WERI-Rb-1 (cell line): ENCODE measurements at places on chromosomes 2 and 18.

GRCh38 chr18:58671632-58672564 lies 633 bp downstream of the MALT1 start:
- DNase-seq: peak; percentile 70

GRCh38 chr2:20153131-20153851 lies 71.6 kb downstream of the SDC1 start:
- no peak for DNase-seq

- DNase-seq: no peak
Observed at GRCh38 chr2:8636041-8636491, 45.8 kb upstream of the ID2 start.

DNA sequence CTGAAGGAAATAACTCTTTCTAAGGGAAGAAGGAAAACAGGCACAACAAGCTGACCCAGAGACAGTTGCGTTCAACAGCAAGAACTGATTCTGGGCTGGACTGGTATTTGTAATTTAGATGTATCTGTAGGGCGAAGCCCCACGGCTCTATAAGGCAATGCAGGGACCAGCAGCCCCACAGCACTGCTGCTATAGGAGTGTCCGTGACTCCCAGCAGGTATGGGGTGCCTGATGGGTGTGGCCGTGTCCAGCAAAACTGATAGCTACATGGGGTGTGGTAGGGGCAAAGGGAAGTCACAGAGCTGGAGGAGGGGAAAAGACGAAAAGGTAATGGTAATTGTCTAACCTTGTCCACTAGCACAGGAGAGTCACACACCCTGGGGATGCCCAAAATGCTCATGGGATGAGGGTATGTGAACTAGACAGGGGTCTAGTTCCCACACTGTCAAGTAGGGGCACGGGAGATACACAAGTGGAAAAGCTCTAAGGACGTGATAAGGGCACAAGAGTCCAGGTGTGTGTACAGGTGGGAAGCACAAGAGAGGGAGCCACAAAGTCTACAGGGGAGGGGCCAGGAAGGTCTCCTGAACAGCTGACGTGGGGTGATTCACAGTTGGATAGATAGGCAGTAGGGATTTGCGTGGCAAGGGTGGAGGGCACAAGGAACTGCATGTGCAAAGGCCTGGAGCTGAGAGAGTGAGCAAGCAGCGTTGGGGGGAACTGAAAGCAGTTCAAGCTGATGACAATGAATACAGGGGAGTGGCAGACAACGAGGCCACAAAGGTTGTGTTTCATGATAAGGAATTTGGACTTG lies 48.5 kb upstream of the ASPRV1 start:
- DNase-seq: no peak

DNA sequence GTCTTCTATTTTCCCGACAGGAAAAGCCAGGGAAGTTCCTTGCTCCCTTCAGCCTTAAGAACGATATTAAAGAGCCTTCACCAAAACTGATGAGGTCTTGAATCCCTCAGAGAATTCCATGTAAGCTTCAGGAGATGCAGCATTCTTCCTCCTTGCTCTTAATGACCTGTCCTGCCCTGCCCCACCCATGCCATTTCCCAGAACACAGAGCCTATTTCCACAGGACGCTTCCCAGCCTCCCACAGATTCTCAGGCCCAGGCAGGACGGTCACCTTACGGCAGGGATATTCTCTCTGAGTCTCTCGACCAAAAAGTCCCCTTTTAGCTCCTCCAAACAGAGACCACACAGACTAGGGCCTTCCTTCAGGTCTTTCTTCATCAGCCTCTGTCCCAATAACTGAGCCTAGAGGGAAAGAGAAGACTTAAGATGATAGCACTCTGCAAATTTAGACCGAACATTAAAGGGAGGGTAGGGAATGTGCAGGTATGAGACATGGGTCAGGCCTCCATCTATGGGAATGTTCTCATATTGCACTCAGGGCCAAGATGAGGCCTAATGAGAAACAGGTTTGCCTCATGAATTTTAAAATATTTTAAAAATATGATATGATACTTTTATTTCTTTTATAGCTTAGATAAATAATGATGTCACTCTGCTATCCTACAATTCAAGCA lies 62.1 kb downstream of the COBLL1 start:
- DNase-seq: no peak

DNA sequence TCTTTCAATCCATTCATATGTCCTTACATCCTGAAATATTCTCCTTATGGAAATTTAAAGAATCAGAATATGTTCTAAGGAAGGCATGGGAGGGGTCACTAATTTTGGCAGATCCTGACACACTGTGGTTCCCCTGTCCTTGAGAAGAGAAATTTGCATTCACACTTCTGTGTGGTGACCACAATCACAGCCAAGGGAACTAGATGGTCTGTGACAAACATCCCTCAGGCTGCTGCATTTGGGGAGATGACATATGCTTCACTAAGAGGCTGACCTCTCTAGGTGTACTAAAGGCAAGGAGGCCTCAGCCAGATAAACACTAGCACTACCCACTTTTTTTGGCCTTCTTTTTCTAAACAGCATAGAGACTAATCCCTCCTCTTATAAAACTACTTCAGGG lies 129.6 kb downstream of the MREG start:
- no peak for DNase-seq

DNA sequence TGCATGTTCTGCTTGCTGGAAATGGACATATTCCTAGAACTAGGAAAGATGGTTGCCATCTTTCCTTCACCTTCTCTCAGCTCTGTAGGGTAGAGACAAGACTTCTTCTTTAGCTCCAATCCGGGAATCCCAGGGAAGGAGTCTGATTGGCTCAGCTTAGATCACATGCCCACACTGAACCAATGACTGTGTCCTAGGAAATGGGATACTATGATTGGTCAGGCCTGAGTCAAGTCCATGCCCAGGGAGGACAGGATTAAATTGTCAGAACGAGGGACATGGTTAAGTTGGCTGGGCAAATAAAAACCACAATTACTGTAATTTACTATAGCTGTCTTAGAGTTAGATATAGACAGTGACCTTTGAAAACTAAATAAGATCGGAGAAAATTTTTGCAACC lies 31.4 kb downstream of the SEMA4F start:
- DNase-seq: no peak

GRCh38 chr2:10054976-10055375 lies 11.6 kb downstream of the KLF11 start:
- no peak for DNase-seq

- DNase-seq: no peak
Observed at GRCh38 chr2:168156661-168157060, 90.7 kb downstream of the STK39 start.

- no peak for DNase-seq
Observed at GRCh38 chr2:16626497-16626896, 39.1 kb downstream of the CYRIA start.

DNA sequence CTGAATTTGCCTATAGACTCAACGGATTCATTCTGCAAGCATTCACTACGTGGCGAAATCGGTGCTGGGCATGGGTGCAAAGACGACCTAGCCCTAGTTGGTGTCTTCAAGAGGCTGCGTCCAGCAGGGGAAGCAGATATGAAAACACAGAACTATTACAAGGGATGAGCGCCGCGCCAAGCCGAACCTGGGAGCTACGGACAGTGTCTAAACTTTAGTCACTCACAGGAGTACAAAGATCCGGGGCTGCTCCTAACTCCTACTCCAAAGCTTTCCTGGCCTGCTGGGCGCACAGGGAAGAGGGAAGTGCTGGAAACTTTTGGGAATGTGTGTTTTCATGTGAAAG lies 732 bp upstream of the ANXA4 start:
- DNase-seq: peak; percentile 71

- no peak for DNase-seq
Observed at GRCh38 chr2:164766216-164766953, 75.2 kb downstream of the COBLL1 start.

GRCh38 chr2:10877651-10878111 lies 34.1 kb upstream of the KCNF1 start:
- no peak for DNase-seq

DNA sequence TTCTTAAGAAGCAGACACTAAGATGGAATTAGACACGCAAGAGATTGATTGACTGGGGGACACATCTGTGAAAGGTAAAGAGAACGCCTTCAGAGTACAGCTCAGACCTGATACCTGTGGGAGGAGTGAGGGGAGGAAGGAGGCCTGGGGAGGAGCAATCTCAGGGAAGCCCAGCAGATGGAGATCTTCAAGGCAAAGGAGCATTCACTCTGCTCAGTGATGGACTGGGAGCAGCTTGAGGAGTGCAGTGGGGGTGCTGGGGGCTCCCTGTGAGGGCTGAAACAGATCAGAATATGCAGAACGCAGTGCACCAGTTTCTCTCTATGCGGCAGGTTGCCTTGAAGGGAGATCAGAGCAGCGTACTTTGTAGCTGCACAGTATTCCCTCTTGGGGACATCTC lies 103.7 kb upstream of the ATP8B1 start:
- peak; percentile 60 for DNase-seq
